NCI-H2081 (cell line): ENCODE measurements at places on chromosomes 12 and 14.

GRCh38 chr12:9742661-9743060, 9.8 kb upstream of the CLECL1 start:
- DNase-seq: no peak

DNA sequence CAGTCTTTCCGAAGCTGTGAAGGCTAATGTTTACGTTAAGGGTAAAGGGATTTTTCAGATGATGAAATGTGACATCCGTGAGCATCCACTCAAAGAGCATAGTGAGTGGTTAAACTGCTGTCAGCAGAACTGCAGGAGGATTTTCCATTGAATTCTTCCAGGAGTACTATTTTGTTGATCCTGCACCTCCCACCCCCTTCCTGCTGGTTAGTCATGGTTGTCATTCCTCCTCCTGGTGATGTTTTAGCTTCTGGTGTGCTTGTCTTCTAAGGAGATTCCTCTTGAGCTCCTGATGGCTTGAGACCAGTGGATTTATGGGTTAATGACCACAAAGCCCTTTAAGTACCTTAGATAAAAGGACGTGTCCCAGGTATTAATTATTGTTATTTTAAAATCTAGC, 2.4 kb upstream of the GPRC5D start:
- DNase-seq: no peak

- no peak for DNase-seq
Observed at GRCh38 chr14:98937712-98938505, 334.1 kb downstream of the BCL11B start.

DNA sequence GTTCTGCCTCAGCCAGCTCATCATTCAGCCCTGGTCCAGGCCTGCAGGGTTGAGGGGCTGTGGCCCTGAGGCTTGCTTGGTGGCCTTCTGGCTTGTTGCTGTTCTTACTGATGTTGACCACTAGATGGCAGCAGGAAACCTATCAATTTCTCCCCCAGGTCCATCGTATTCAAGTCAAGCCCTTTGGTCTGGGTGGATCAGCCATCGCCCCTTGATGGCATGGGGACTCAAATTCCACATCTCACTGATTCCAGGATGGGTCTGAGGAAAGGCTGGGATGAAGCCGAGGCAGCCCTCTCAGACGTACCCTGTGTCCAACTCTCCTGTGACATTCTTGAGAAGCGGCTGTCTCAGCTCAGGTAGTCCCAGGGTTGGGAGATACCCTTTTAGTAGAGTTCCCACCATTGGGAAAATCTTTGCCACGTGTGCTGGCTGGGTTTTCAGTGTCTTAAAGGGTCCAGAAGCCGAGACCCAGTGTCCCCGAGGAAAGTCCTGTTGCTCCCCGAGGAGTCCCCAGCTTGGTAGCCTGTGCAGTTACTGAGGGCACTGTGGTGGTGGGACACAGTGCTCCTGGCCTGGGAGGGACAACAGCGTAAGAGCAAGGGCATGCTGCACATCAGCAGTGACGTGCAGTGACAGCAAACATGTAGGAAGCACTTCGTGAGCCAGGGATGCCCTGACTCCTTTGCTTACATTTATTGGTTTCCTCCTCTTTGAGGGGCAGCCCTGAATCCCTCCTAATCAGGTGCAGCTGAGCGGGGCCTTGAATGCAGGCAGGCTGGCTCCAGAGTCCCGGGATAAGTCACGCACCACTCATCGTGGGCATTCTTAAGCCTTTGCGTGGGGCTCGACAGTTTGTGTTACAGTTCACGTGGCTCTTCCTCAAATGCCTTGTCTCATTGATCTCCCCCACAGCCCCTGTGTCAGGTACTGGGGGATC, 58.6 kb downstream of the TSPAN9 start:
- peak; percentile 68 for DNase-seq

- DNase-seq: no peak
Observed at GRCh38 chr12:22100958-22101748, 55.1 kb downstream of the CMAS start.

GRCh38 chr14:31166271-31166561, 41.4 kb downstream of the HECTD1 start:
- no peak for DNase-seq

DNA sequence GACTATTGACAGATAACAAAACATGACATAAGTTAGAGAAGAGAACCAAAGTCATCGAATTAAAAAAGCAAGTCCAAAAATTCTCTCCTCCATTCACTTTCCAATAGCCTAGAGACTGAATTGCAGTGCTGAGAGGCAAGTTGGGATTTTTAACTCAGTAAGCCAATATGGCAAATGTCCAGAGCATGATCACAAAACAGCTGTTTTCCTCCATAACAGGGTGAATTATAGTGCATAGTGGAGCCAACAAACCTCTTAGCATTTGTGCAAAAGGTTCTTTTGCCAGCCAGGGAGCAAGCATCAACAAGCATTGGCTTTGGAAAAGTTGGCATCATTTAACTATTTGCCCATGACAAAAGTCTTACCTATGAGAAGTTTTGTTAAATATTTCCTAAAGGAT, 458.8 kb upstream of the NOVA1 start:
- no peak for DNase-seq

- DNase-seq: peak; percentile 83
Observed at GRCh38 chr12:104108755-104109445, 29.1 kb downstream of the NFYB start.

DNA sequence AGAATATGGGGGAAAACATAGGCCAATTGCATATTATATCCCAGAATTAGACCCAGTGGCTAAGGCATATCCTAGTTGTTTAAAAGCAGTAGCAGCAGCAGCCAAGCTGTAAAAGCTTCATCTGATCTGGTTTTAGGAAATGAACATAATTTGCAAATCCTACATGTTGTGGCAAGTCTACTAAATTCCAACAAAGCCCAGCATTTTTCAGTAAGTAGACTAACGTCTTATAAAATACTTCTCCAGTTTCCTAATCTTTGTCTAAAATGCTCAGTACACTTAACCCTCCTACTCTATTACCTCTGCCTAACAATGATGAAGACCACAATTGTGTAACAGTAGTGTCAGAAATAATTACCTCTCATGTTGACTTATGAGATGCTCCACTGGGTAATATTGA, 70.9 kb upstream of the RERGL start:
- no peak for DNase-seq

DNA sequence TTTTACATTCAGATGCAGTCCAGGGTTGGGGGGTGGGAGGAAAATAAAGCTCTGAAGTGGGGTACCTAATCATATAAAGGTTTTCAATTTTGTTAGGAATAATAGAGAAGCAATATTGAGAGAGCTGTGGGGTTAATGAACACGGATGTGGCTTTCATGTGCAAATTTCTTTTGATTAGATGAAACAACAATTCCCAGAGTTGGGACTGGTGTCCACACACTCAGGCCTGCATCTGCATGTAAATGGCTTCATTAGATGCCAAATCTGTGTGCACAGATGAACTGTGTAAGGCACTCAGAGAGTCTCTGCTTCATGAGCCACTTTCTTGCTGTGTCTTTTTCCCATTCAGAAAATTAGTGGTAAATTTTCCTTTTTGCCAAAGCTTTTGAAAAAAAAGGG, 377.1 kb upstream of the NOVA1 start:
- DNase-seq: no peak

- no peak for DNase-seq
Observed at GRCh38 chr12:106049546-106049945, 89.2 kb downstream of the NUAK1 start.

DNA sequence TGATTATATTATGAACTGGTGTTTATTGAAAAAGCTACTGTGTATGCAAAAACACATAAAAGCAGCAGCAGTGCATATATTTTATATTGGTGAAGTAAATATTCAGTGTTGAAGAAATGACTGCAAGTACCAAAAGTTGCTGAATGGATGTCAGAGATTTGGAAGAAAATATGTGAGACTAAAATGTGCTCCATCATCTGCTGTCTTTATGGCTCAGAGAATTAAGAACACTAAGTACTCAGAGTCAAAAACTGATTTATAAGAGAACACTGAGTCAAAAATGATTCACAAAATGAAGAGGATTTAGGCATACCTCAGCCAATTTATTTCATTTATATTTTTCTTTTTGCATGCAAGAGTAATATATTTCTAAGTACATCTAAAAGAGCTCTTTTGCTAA, 86.3 kb upstream of the PDZRN4 start:
- DNase-seq: no peak

- DNase-seq: no peak
Observed at GRCh38 chr12:49255857-49256637, 8.8 kb upstream of the TUBA1C start.

DNA sequence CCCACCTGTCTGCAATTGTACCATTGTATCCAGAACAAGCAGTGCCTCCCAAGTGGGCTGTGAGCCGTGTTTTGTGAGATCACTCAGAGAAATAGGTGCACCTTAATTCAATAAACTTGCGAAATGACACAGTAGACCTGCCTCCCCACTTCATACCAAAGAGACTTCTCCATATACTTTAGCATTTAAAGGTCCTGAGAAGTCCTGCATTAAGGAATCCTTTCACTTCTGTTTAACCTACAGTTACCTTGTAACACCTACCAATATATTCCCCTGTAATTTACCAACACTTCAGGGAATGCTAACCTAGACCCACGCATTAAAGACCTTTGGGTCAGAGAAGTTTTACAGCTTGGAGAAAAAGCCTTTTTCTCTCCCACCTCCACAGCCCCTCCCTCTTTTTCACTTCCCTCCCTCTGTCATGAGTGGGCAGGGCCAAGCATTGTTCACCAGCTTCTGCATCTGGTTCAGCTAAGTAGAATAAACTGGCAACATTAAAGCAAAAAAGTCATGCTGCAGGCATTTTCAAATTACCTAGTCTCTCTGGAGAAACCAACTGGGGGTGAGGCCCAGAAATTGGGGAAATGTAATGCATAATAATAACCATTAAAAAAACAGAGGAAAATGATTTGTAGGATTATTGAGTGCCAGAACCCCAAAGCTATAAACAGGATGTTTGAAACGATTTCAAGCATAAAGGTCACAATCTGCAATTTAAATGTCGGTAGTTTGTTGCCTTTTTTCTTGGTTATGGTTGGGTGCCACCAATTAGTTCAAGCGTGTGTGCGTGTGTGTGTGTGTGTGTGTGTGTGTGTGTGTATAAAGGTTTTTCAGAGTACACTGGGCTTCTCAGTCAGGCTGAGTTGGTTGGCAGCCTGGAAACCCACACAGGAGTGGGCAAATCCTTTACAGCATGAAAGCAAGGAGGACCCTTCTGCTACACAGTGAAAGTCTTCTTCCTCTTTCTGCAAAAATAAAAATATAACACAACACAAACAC, 13.7 kb upstream of the WSCD2 start:
- no peak for DNase-seq

GRCh38 chr12:93408813-93409212, 31.1 kb downstream of the NUDT4 start:
- DNase-seq: no peak

GRCh38 chr12:107487011-107487680, 198.5 kb upstream of the PWP1 start:
- DNase-seq: no peak

DNA sequence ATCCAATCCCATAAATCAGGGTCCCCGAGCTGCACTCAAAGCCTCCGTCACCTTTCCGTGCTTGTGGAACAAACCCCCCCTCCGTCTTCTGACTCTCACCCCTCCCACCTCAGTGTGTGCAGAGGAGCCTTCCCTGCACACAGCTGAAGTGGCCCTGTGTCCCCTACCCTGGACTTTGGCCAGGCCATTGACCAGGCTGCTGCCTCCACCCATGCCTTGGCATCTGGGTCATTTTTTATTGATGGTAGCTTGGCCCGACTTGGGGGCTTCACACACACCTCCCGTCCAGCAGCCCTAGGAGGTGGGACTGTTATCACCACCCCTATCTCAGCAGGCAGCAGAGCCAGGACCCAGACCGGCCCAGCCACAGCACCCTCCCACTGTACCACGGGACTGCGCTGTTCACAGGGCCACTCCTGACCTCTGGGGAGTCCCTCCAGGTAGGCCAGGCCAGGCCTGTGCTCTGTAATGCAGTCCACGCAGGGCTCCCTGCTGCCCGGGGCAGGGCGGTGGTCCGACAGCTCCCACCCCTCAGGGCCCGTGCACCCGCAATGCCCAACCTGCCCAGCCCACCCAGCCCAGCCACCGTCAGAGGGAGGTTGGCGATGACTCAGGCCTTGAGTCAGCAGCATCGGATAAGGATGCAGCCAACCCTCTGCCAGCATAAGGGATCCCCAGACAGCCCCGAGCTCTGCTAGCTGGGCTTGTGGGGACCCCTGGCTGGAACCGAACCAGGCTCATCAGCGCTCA, 9.2 kb upstream of the INF2 start:
- no peak for DNase-seq

GRCh38 chr14:60184146-60184904, 19.1 kb upstream of the DHRS7 start:
- DNase-seq: peak; percentile 69

GRCh38 chr12:7327918-7328317, 24.0 kb downstream of the ACSM4 start:
- DNase-seq: no peak

DNA sequence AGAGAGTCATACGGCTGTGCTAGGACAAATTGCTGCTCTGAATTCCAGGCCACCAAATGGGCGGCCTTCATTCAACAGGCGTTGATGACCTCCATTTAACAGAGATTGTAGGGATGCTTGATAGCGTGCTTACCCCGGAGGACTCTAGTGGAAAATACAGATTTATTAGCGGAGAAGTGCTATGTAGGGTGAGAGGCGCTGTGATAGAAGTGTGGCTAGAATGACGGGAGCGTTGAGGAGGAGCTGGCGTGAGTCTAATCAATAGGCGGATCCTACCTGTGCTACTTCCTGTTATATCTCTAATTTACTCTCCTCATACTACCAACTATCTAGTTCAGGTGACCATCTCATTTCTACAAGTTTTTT, 668 bp downstream of the MRPS35 start:
- DNase-seq: no peak

GRCh38 chr12:121159467-121160307, 27.0 kb downstream of the P2RX7 start:
- DNase-seq: no peak

GRCh38 chr14:36518586-36519430, 1.2 kb downstream of the NKX2-1 start:
- DNase-seq: peak; percentile 59

DNA sequence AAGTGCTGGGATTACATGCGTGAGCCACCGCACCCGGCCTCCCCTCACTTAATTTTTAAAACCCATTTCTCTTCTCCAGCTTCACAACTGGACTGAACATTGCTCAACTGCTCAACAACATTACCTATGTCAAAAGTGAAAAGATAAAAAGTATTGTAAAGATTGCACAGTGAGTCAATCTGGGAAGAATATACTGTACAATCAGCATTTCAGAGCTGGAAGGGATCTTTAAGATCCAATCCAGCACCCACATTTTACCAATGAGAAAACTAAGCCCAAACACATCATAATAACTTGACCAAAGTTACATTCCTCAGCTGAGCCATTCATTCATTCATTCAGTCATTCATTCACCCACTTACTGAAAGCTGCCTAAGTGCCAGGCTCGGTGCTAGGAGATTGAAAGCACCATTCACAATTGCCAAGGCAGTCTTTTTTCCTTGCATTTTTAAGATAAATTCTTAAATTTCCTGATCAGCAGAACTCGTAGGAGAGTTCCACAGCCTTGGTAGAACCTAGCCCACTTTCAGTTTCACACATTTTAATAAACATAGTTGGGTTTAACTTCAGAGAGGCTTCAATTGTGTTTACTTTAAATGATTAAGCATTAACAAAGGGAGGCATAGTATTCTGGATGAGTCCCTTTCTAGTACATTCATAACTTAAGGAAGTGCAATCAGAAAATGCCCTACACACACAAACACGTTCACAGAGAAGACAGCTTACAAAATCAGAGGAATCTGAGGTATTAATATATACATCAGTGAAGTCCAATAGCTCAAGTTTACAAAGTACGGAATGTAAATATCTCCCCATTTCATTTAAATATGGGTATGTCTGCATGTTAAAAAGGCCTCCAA, 3.0 kb downstream of the GALNT4 start:
- DNase-seq: no peak

- DNase-seq: no peak
Observed at GRCh38 chr12:11688379-11688778, 38.9 kb downstream of the ETV6 start.
